ENCODE measurements at places on chromosomes 7 and 10. TPM values are rescaled to one million over a fixed set of nuclear protein-coding genes. Genes with fewer than 3 reads are reported as not detected.

DNA sequence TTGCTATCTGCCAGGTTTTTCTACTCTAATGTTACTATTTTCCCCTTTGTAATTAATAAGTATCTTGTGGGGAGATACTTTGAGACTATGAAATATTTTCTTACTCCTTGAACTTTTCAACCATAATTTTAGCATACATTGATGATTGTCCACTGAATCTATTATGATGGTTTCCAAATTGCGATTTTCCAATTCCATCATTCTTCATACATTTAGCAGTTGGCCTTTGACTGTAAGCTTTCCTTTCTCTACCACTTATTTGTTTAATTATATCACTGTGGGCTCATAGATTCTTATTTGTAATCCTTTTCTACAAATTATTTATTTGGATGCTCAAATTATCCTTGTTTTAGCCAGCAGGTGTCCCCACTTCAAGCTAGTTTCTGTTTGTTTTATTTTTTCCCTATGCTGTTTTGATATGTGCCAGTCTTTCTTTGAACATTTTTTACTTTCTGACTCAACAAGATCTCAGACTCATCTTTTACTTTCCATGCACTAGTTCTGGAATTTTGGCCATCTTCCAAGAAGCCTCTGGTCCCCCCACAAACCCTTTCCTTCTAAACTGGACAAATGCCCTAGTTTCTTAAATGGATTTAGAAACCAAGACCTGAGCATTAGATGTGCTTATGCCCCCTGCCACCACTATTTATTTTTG lies 11.4 kb upstream of the MRPS16 start:
- no peaks in the 10 kb centered on the region for H3K27me3 ChIP-seq
- DNase-seq: peak; percentile 50
- H3K27ac ChIP-seq: no peak overlapping the region
- H3K36me3 ChIP-seq: no peaks in the 10 kb centered on the region
- H3K4me3 ChIP-seq: no peak overlapping the region

DNA sequence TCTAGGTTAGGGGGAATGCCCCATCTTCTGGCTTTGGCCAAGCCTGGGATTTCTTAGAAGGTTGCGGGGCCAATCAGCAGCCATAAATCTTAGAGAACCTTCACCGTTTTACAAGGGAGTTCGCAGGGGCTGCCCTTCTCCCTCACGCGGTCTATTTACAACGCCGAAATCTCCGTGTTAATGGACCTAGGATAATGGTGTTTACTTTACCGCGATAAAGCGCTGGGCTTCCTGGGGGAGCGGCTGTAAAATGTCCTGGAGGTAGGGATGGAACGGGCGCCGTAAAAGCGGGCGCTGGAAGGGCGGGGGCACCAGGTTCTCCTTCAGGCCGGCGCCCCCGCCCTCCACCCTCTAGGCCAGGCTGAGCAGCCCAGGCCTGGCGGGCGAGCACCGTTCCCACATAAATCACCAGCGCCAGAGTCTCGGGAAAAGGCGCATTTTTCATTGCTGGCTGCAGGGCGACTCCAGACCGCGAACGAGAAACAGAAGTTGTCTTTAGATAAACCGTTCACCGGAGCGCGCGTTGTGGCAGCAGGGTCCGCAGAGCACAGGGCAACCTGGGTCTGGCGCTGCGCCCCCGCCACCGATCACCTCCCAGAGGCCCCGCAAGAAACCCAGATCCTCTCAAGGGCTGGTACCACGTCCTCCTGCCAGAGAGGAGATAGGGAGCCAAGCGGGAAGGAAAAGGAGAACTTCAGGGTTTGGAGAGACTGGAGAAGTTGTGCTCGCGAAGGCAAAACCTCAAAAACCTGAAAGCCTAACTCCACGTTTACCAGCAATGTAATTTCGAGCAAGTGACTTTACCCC lies 12.5 kb upstream of the NKX2-3 start:
- no peaks in the 10 kb centered on the region for H3K4me1 ChIP-seq
- H3K27me3 ChIP-seq: peaks cover 9% of the 10 kb centered on the region
- no peak for DNase-seq
- no peak overlapping the region for H3K27ac ChIP-seq

GRCh38 chr10:120810298-120810697 lies 40.9 kb upstream of the WDR11 start:
- no peak overlapping the region for H3K27ac ChIP-seq
- DNase-seq: no peak
- H3K4me1 ChIP-seq: no peaks in the 10 kb centered on the region
- no peak overlapping the region for H3K4me3 ChIP-seq
- H3K36me3 ChIP-seq: no peaks in the 10 kb centered on the region

- no peak overlapping the region for H3K4me3 ChIP-seq
- no peaks in the 10 kb centered on the region for H3K27me3 ChIP-seq
- no peaks in the 10 kb centered on the region for H3K36me3 ChIP-seq
- peak; percentile 65 for DNase-seq
These were observed 133.4 kb downstream of the MAD1L1 start for GRCh38 chr7:2099048-2099957.

GRCh38 chr7:48289656-48290055 lies 118.4 kb downstream of the ABCA13 start:
- H3K4me1 ChIP-seq: no peaks in the 10 kb centered on the region
- no peaks in the 10 kb centered on the region for H3K27me3 ChIP-seq
- no peaks in the 10 kb centered on the region for H3K36me3 ChIP-seq

DNA sequence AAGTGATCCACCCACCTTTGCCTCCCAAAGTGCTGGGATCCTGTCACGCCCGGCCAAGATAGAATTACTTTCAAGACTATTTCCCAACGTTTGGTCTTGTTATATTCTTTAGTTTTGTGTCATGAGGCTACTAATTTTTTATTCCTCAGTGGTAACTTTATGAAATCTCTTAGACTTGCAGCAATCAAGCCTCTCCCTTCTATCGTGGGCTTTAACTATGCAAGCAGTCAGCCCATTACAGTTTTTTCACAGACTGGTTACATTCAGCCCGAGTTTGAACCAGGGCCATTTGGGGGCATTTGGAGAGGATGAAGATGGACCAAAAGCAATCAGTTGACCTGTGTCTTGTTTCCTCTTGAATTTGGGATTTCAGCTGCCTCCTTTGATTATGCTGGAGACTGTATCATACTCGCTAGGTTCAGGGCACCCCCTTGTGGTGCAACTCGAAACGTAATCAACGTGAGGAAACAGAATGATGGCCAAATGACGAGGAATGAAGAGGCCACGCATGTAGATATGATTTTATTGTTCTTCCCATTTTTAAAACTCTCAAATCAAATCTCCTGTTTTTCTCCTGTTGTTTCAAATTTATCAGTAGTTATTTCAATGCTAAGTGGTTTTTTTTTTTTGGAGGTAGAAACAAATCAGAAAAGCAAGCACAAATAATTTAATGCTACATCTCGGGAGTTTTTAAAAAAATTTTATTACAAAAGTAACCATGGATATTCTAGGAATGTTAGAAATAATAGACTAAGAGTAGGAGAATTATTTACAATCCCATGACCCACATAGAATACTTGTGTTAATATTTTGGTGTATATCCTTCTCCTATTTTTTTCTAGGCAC lies 151.6 kb downstream of the KIAA1217 start:
- H3K27me3 ChIP-seq: no peaks in the 10 kb centered on the region
- H3K36me3 ChIP-seq: no peaks in the 10 kb centered on the region
- H3K27ac ChIP-seq: no peak overlapping the region
- no peak for DNase-seq
- H3K4me3 ChIP-seq: no peak overlapping the region
- no peaks in the 10 kb centered on the region for H3K4me1 ChIP-seq

GRCh38 chr10:29715296-29715695 lies 80.5 kb upstream of the SVIL start:
- H3K27me3 ChIP-seq: no peaks in the 10 kb centered on the region
- DNase-seq: no peak
- H3K27ac ChIP-seq: no peak overlapping the region
- H3K36me3 ChIP-seq: no peaks in the 10 kb centered on the region

- H3K27me3 ChIP-seq: no peaks in the 10 kb centered on the region
- no peak overlapping the region for H3K4me3 ChIP-seq
- no peak for DNase-seq
- H3K4me1 ChIP-seq: no peaks in the 10 kb centered on the region
These were observed 1050.9 kb upstream of the C7orf33 start for GRCh38 chr7:147539685-147540084.

GRCh38 chr7:556837-557557 lies 37.4 kb upstream of the PDGFA start:
- no peak overlapping the region for H3K4me3 ChIP-seq
- H3K27ac ChIP-seq: no peak overlapping the region
- H3K4me1 ChIP-seq: no peaks in the 10 kb centered on the region
- no peaks in the 10 kb centered on the region for H3K36me3 ChIP-seq
- no peak for DNase-seq

- no peaks in the 10 kb centered on the region for H3K4me1 ChIP-seq
These were observed 141.2 kb upstream of the HDAC9 start for GRCh38 chr7:18354108-18355085.

DNA sequence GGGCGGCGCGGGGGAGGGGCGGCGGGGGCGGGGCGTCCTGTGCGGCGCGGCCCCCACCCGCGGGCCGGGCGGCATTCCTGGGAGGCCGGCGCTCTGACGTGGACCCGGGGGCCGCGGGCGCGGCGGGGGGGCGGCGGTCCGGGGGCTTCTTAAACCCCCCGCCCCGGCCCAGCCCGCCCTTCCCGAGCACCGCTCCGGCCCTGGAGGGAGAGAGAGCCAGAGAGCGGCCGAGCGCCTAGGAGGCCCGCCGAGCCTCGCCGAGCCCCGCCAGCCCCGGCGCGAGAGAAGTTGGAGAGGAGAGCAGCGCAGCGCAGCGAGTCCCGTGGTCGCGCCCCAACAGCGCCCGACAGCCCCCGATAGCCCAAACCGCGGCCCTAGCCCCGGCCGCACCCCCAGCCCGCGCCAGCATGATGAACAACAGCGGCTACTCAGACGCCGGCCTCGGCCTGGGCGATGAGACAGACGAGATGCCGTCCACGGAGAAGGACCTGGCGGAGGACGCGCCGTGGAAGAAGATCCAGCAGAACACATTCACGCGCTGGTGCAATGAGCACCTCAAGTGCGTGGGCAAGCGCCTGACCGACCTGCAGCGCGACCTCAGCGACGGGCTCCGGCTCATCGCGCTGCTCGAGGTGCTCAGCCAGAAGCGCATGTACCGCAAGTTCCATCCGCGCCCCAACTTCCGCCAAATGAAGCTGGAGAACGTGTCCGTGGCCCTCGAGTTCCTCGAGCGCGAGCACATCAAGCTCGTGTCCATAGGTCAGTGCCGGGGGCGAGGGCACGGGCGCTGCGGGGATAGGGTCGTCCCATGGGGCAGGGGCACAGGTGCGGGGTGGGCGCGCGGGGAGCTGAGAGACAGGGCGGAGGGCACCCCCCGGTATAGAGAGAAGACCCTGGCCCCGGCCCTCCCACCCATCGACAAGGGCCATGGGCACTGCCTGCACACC lies at the start of gene FLNC:
Gene FLNC (plus strand): TSS at position 176 of the 947 bp plus-strand sequence. CDS start 232 bp downstream, at position 408.
- no peak for DNase-seq
- H3K4me3 ChIP-seq: no peak within 1 kb of the TSS
- peaks cover 26% of the 10 kb centered on the region for H3K4me1 ChIP-seq

DNA sequence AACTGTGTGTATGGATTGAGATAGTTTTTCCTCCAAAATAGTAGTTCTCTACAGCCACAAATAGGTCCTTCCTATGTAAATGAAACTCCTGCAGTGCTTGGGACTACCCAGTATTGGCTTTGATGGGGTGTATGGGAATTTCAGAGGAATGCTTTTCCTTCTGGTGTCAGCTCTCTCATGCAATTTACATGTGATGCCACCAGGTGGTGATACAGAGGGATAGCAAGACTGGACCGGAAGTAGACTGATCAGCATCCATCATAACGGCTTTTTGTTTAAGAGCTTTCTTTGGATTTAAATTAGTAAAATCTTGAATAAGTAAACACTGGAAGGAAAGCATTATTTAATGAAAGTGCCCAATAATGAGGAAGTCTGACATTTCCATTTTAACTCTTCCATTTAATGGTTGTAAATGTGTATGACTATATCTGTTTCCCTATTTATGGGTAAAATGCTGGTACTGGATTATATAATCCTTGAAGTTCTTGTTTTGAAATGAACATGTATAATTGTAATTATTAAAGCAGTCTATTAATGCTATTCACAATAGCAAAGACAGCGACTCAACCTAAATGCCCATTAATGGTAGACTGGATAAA lies 22.7 kb downstream of the DYNC1I1 start:
- H3K27ac ChIP-seq: no peak overlapping the region
- H3K27me3 ChIP-seq: no peaks in the 10 kb centered on the region
- H3K4me1 ChIP-seq: no peaks in the 10 kb centered on the region
- H3K36me3 ChIP-seq: no peaks in the 10 kb centered on the region
- no peak overlapping the region for H3K4me3 ChIP-seq

GRCh38 chr7:31917256-31917655 lies 153.0 kb downstream of the PDE1C start:
- no peak overlapping the region for H3K4me3 ChIP-seq
- no peaks in the 10 kb centered on the region for H3K36me3 ChIP-seq
- H3K4me1 ChIP-seq: no peaks in the 10 kb centered on the region
- H3K27me3 ChIP-seq: no peaks in the 10 kb centered on the region
- no peak for DNase-seq

GRCh38 chr10:5522913-5523560 lies 1.7 kb upstream of the CALML3 start:
- DNase-seq: no peak
- no peak overlapping the region for H3K27ac ChIP-seq
- peaks cover 3% of the 10 kb centered on the region for H3K27me3 ChIP-seq
- H3K36me3 ChIP-seq: no peaks in the 10 kb centered on the region
- H3K4me1 ChIP-seq: no peaks in the 10 kb centered on the region

- H3K36me3 ChIP-seq: no peaks in the 10 kb centered on the region
- H3K27me3 ChIP-seq: no peaks in the 10 kb centered on the region
These were observed 3.2 kb upstream of the DUSP5 start for GRCh38 chr10:110494532-110494931.

DNA sequence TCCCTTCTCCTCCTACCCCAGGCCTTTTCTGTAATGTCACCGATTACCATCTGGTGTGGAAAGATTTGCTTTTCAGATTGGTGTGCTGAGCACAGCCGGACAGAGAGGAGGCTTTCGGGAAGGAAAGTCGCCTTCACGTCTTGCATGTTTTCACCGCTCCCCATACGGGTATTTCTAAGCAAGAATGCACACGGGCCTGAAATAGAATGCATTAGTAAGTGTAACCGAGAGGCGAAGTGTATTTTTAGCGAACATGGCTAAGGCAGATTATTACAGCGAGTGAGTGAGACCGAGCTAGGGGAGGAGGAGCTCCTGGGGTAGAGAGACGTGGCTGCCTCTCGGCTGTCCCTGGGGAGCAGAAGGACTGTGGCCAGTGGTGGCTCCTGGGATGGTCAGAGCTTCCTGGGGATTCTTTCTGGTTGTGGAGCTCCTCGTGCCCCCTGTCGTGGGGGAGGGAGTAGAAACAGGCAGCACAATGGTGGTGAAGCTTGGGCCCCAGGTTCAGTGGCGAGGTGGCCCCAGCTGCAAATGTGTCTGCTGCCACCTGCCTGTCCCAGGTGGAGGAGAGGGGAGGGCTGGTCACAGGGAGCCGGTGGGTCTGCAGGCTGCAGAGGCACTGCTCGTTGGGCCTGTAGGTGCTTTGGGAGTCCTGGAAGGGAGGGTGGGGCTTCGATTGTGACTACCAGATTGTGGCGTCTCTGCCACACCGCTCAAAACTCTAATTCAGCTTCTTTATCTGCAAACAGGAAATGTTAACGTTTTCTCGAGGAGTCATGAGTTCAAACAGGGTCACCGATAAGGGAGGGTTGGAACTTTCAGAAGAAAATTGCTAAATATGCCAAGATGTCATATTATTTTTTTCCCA lies 135.8 kb downstream of the CAMK1D start:
- peak; percentile 20 for DNase-seq
- no peaks in the 10 kb centered on the region for H3K36me3 ChIP-seq
- no peak overlapping the region for H3K4me3 ChIP-seq
- peaks cover 11% of the 10 kb centered on the region for H3K4me1 ChIP-seq
- no peak overlapping the region for H3K27ac ChIP-seq

Gene EBF3
- polyA plus RNA-seq: not detected

Gene MCM10
- 1.4 TPM for polyA plus RNA-seq

Gene BMPER
- not detected for polyA plus RNA-seq

Data from CD4-positive, CD25-positive, alpha-beta regulatory T cell (primary cell).